CD4-positive, alpha-beta T cell treated with Interleukin-17A for 1 hour (primary cell): ENCODE measurements at places on chromosomes 5 and 9.

- no peak for DNase-seq
Measured at GRCh38 chr5:125006011-125006685, 259.7 kb upstream of the ZNF608 start.

DNA sequence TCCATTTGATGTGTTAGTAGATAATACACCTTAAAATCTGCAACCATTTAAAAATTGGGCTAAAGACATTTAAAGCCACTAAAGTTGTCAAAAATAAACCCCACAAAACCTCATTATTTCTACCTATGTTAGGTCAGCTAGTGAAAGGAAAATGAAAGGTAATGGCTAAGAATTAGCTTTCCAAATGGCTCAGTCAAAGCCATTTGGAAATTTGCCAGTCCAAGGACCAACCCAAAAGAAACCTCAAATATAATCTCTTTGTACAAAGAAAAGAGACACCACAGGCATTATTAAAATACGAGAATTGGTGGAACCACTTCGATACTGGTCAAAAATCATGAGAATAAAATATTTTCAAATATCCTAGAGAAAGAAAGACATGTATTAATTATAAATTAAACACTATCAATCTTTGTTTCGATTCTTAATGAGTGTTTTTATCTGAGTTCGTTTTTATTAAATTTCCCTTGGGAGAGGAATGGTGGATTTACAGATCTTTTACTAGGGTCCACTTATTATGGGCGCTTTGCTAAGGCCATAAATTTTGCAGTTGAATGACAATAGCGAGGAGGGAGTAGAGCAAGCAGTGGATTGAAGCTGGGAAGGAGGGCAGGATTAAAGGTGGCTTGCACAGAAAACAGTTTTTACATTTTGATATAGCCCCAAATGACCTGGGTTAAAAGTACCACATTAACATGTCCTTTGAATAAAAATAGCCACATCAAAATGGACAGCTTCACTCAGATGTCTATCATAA lies 116.8 kb upstream of the SHB start:
- DNase-seq: no peak

GRCh38 chr9:113403646-113404045 lies 2.6 kb upstream of the ALAD start:
- DNase-seq: no peak

- no peak for DNase-seq
Measured at GRCh38 chr5:158897444-158898160, 202.1 kb downstream of the EBF1 start.

- DNase-seq: no peak
Measured at GRCh38 chr9:37963936-37964739, 60.2 kb upstream of the SLC25A51 start.

GRCh38 chr5:157679801-157680200 lies 8.5 kb downstream of the C5orf52 start:
- DNase-seq: no peak

GRCh38 chr5:37896159-37896558 lies 56.3 kb upstream of the GDNF start:
- DNase-seq: no peak

DNA sequence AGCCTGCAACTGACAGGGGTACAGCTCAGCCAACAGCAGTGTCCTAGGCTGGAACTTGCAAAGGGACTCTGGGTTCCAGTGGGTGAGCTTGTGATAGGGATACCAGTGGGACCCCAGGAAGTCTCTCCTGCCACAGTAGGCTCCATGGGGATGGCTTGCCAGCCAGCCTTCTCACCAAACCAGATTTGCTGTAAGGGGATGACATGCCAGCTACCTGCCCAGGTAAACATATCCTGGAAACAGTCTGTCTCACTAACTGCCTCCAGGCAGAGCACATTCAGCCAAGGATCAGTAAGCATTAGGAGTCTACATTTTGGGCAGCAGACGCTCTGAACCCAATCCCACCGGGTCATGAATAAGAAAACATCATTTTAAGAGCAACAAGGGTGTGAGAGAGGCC lies 49.9 kb downstream of the SIL1 start:
- DNase-seq: no peak

DNA sequence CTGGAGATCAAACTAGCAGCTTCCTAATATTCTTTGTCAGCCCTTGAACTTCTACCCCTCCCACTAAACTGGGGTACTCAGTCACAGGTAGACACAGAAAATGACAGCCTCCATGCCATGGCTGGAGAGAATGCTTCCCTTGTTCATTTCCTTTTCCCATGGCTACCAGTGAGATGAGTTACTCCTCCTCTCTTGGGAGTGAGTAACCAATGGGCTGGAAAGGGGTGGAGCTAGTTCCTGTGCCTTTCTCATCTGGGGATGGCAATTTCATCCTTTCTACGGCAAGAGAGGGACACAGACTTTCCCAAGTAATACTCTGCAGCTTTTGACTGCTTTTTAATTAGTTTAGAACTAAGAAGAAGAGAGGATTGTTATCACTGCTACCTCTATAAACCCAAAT lies 1045.6 kb upstream of the WWC1 start:
- no peak for DNase-seq

DNA sequence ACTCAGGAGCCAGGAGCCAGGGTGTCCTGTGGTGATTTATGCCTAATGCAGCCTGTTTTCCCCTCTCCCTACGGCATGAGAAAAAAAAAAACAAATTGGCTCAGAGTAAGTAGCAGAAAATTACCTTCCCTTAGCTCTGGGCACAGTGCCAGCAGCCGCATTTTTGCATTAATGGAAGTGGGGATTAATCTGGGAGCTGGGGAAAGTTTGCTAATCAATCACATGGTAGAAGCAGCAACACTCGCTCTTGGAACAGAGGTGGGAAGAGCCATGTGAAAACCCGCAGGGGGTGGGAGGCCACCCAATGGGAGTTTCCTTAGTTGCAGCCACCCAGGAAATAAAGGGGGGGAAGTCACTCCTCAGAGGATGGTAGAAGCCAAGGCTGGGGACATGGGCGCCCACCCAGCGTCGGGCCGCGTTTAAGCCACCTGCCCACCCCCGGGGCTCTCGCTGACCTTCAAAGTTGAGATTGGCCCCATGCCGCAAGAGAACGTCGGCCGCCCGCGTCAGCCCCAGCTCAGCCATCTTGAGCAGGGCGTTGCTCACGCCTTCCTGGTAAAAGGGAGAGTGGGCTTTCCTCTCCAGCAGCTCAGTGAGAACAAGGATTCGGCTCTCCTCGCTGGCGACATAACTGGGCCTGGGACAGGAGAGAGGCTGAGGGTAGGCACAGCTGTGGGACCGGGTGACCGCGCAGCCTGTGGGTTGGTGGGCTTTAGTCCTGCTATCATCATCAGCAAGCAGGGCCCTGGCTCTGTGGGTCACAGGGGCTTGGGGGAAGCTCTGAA lies 1.7 kb downstream of the ASB6 start:
- DNase-seq: no peak
